ENCODE measurements at places on chromosomes 6 and 20.

GRCh38 chr6:157322792-157323254 is 496 bp downstream of the TMEM242 start:
- no peak for DNase-seq

DNA sequence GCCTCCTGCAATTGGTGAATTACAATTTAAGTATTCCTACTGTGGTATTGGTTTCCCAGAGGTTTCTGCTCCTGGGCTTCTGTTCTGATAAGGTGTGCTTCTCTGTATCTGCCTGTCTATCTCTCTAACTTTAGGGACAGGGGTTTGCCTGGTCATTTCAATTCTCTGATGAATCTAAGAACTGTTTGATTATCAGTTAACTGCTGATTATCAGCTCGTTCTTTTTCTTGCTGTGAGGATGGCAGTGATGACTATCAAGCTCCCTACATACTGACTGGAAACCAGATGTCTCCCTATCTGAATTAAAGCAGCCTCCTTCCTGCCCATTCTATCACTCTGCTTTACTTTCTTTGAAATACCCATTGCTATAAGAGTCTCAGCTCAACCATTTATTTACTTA is 120.5 kb downstream of the INSM1 start:
- no peak for DNase-seq

GRCh38 chr6:3766214-3766613 is 14.7 kb upstream of the PXDC1 start:
- peak; percentile 97 for DNase-seq

DNA sequence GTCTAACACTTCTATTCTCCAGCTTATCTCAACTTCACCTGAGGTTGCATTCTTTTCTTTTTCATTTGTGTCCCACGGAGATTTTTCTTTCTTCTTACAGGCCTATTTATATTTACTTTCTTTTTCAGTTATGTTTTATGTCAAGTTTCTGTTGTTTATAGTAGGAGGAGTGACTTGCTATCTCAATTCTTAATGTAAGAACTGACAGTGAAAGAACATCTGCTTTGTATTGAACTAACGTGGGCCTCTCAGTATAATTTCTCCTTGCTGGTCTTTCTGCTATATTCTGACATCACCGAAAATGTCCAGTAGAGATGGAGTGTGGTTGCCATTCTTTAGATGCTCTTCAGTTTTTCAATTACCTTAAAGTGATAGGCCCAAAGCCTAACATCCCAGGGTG is 521.7 kb downstream of the EPM2A start:
- no peak for DNase-seq

GRCh38 chr6:114327074-114327473 is 15.7 kb downstream of the HS3ST5 start:
- no peak for DNase-seq

GRCh38 chr6:25617997-25618396 is 34.0 kb upstream of the SCGN start:
- no peak for DNase-seq

DNA sequence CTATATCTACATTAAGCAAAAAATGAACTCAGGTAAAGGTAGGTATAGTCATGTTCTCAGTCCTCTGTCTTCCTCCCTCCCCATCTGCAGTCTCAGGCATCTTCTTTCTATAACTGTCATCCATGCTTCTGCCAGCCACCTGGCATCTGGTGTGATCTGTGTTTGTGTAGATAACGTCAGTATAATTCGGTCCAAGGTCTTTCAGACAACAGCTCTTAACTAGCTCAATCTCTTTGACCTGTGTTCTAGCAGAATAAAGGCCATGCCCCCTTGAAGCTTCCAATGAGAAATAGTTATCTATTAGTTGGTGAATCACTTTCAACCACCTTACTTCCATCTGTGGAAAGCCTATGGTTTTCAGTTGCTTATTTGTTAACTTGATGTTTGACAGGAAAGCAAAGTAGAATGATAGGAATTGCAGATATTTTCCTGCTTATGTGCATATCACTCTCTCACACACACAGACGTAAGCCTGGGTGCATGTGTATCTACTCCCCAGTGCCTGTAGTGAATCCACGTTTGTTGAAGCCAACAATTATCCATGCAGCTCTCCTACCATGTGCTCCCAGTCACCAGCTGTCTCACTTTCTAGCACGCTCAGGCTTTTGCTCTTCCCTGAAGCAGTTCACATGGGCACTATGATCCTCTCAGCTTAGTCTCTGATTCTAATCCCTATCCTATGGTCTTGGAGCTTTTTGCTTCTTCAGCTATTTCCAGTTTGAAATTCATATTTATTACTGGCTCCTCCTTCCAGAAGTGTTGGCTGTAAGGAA is 433.7 kb upstream of the MANEA start:
- DNase-seq: no peak

DNA sequence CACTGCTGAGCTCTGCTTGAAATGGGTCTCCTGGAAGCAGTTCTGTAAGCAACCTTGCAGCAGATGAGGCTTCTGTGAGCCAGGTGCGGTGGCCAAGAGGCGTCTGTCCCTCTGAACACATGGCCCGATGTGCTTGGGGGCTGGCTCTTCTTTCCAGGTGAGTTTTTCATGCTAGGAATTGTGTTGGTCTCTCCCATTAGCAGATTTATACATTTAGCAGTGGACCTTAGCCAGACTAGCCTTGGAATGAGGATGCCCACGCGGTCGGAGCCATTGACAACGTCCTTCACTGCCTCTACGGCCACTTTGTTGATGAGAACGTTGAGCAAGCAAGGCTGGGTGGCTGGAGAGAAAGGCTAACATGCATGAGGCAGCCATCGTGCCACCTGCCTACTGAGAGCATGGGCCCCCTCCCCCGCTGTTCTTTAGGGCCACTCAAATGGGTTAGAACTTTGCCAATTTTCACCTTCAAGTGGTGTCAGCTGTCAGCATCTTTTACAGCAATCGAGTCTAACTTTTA is 33.5 kb downstream of the ERMARD start:
- DNase-seq: no peak

GRCh38 chr20:25587536-25587935 is 2.2 kb upstream of the NINL start:
- DNase-seq: no peak

- no peak for DNase-seq
Observed at GRCh38 chr6:33934731-33935270, 131.0 kb upstream of the MLN start.

DNA sequence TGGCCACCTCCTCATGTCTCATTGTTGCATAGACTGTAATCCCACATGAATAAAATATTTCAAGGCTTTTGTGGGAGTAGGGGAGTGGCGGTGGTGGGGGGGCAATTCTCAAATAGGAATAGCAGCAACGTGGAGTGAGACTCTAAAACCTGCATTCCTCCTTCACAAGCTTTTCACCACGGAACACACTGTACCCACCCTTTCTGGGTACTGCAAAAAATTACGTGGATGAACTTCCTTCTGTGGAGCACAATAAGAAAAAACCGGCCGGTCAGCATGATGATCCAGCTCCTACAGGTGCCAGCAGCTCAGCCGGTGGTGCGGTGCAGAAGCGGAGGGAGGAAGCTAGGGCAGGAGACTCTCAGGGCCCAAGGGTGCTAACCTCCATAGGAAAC is 930 bp upstream of the RRAGD start:
- DNase-seq: no peak

DNA sequence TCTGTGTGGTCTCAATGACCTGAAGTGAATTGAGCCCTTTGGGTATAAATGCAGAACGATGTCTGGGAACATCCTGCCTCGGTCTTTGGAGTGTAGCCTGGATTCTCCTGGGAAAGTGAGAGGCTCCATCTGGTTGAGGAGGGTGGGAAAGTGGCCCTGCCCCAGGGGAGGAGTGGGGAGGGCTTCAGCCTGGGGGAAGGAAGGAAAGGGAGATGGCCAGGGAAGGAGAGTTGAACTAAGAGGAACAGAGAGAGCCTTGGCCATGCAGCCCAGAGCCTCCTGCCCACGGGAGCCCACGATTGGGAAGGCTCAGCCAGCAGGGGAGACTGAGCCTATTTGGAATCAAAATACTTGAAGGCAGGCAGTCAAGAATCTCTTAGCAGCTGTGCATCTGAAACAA is 2.3 kb upstream of the EPB41L1 start:
- DNase-seq: no peak

DNA sequence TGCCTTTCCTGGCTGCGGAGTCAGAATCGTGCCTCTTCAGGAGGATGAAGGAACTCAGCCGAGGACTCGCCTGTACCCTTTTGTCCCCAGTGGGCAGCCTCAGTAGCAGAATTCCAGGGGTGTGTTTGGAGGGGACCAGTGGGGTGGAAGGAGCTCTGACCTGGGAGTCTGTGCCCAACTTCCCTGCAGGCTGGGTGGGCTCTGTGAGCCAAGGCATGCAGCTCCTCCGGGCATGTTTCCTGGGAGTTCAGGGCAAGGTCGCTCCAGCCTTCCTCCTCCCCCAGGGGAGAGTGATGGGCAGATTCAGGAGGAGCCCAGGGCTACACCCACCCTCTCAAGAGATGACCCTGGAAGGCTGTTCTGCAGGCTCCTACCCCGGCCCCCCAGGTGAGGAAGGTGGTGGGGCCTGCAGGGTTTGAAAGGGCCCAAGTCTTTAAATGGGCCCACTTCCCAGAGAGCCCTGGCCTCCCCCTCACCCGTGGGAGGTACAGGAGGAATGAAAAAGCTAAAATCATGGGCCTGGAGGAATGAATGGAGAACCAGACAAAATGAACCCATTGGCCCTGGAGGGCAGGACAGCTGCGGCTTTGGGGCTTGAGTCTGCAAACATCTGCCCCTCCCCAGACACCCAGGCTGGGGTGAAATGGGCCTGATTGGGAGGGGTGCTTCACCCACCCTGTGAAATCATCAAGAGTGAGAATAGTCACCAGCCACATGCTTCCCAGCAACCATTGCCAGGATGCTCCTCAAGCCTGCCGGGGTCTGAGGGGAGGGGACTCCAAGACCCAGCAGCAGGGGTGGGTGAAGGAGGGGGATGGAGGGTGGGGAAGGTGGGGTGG is 77.6 kb upstream of the PMEPA1 start:
- DNase-seq: no peak

DNA sequence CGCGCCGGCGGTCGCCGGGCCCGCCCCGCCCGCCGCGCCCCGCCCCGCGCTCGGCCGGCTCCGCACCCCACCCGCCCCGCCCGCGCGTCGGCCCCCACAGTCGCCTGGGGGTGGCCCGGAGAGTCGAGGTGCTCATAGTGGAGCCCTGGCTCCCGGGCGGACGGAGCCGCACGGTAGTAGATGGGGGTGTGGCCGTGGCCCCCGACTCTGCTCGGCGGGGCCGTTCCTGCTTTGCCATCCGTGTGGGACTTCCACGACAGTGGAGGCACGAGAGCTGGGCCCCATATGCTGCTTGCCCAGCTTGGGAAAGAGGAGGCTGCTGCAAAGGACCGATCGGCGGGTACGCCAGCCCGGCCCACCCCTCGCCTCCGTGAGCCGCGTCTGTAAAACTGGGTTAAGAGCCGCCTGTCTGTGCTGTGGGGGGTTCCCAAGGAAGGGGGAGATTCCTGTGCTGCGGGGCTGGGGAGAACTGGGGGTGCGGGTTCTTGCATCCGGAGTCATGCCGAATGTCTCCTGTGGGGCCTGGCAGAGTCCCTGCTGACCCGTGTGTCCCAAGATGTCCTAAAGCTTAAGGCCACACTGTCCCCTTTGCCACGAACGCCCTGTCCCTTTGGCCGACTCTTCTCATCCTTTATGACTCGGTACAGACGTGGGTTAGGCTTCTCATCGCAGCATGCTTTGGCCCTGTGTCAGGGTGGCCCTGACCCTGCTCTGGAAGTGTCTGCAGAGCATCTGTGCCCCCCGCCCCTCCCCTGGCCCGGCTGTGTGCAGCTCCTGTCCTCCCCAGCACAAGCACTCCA is at the start of gene OPRL1:
TSS of gene OPRL1 (plus strand) at position 70 of the 800 bp plus-strand sequence. CDS start 12,639 bp downstream, outside the sequence.
- DNase-seq: no peak

- DNase-seq: no peak
Observed at GRCh38 chr6:150634176-150634963, 34.7 kb downstream of the PLEKHG1 start.

GRCh38 chr20:38867062-38867359 is 59.2 kb upstream of the FAM83D start:
- no peak for DNase-seq

DNA sequence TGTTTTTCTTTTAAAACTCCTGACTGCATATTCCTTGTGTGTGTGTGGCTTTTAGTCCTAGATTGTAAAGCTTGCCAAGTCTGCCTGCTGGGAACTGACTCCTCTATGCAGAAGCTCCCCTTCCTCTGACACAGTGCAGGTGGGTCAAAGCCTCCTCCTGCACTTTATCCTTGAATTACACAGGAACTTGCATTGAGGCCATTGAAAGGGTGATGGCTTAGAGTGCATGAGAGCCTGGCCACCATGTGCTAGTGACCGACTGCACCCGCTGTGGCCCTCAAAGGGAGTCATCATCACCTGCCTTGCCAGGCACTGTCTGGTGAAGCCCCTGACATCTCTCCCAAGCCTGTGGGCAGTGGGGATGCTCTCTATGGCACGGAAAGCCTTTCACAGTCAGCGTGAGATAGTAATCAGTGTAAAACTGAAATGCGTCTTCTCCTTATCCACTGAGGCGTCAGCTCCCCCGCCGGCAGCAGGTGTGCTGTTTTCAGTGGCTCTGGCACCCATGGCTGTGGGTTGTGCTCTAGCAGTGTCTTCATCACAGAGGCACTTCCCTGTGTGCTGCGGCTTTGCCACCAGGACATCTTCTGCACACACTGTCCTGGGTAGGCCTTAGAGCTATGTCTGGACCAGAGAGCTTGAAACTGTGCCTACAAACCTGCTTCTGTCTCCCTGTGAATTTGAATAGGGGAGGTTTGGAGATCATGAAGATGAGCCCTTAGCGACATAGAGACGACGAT is 87.9 kb downstream of the THBS2 start:
- no peak for DNase-seq

GRCh38 chr6:167551628-167552257 is 226.9 kb downstream of the TTLL2 start:
- no peak for DNase-seq

- no peak for DNase-seq
Observed at GRCh38 chr20:11714886-11715285, 202.8 kb upstream of the BTBD3 start.

DNA sequence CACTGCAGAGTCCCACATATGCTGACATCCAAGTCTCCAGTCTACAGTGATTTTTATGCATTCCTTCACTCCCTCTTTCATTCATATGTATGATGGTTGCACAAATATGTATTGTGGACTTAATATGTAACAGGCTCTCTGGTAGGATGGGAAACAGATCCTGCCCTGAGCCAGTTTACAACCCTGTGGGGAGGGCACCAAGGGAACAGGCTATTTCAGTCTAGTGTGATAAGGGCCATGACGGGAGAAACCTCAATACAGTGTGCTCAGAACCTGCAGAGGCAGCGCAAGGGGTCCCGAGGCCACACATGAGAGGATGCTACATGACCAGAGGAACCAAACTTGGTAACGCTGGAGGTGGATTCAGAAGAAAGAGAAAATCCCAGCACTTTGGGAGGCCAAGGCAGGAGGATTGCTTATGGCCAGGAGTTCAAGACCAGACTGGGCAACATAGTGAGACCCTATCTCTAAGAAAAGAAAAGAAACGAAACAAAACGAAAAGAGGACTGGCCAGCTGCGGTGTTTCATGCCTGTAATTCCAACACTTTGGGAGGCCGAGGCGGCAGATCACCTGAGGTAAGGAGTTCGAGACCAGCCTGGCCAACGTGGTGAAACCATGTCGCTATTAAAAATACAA is 249.8 kb upstream of the JARID2 start:
- no peak for DNase-seq

Measured in fibroblast of gingiva (primary cell).